ENCODE measurements at places on chromosomes 12 and 14.

GRCh38 chr12:62414180-62414579 lies 52.4 kb upstream of the MON2 start:
- DNase-seq, result no peak

GRCh38 chr12:79765157-79765556 lies 74.4 kb upstream of the PAWR start:
- no peak for DNase-seq

DNA sequence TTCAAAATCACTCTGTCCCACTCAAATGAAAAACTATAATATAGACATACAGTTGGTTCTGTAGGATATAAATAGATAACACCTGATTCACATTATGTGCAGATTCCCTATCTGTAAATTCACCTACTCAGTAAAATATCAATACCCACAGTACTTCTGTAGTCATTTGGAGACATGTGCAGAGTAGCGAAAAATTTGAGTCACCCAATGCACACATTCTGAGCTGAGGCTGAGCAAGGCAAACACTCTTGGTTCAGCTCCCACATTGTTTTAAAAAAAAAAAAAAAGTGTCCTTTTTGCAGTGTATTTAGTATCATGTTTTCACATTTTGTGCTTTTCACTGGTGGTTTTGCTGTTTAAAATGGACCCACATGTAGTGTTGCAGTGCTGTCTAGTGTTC lies 27.3 kb upstream of the BBS10 start:
- DNase-seq, result no peak

DNA sequence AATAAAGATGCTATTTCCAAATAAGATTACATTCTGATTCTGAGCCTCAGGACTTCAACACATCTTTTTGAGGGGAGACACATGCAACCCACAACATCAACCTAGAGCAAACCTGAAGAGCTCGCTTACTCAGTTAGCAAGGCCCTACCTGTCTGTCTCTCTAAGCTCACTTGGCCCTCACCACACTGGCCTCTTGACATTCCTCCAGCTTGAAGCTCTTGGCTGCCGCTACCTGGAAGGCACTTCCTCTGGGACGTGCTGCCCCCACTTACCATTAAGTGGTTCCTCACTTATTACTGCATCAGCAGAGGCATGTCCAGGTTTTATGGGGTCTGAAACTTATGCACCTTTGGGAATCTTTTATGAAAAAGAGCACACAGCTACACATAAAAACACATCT lies 354.8 kb downstream of the GALC start:
- DNase-seq, result no peak

GRCh38 chr12:26523708-26524150 lies 309.3 kb downstream of the ITPR2 start:
- no peak for DNase-seq

DNA sequence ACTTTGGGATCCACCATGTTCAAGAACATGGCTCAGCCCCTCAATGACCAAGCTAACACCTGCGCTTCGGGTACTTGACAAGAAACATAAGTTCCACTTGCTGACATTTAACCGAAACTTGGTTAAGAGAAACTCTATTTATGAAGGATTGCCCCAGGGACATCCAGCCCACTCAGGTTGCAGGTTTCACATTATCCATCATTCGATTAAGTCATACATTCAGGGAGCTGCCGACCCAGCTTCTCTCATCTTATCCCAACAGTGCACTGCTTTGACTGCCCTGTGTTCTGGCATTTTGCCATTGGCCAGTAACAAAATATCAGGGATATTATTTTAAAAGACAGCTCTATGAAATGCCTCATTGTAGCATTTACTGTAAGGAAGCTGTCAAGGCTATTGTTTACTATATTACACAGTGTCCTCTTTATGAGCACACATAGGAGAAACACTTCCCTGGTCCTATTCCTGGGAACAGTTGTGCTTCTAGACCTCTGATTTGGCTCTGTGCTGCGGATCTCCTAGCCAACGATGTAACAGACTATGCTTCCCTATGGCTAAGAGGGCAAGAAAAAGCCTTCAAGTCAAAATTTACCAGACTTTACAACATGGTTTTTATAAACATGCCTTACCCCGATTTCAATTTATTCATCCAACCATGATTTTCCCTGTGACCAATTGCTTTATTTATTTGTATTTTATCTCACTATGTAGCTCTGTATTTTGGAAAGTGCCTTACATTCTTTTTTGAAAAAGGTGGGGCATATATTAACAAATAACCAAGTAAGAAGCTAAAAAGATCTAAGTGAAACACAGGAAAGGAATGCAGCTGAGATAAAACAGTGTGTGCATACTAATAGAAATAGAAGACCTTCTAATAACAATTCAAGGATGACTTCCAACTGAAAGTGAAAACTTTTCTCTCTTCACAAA lies 109.3 kb downstream of the ITPR2 start:
- DNase-seq, result no peak

DNA sequence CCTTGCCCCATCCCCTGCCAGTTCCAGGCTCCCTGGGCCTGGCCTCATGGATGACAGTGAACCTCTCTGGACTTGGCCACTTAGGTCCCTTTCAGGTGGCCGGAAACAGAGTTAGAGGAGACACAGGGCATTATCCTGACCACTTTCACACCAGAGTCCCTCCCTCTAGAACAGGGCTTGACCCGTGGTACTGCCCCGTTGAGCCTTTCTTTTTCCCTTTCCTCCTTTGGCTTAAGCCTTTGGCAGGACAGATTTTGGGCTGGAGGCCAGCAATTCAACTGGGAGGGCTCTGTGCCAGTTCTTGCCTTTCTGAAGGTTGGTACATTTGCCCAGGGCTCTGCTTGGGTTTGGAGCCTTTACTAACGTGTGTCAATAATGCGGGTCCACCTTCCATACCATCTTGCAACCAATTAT lies 22.8 kb downstream of the TPCN1 start:
- DNase-seq, result no peak

- DNase-seq, result peak; percentile 93
Measured at GRCh38 chr14:103078420-103078749, 5.6 kb upstream of the LBHD2 start.

DNA sequence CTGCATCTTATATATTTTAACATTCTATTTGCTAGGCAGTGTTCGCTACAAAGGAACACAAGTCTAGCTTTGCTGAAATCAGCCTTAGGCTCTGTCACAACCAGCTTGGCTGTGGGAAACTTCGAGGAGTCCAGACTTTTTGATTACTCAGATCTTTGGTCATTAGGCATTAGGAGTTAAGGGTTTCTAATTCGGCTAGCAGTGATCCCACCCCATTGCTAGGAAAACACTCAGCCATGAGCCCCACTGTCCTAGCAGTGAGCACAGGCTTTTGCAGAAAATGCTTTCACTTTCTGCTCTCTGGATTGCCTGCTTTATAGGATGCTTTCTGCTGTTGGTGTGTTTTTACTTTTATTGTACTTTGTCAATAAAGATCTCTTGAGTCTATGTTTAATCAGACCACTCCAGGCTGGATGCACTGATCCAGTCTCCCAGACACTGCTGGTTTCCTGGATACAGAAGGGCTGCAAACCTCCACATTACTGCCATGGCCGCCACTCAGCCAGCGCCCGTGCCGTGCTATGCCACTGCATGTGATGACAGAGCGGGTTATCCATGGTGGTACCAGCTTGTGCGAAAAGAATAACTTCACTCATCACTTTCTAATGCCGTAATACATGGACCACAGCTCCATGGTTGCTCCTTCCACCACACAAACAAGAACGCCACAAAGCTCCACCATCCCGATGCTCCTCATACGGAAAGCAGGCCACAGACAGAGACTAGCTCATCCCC lies 41.0 kb upstream of the PYGL start:
- DNase-seq, result no peak

DNA sequence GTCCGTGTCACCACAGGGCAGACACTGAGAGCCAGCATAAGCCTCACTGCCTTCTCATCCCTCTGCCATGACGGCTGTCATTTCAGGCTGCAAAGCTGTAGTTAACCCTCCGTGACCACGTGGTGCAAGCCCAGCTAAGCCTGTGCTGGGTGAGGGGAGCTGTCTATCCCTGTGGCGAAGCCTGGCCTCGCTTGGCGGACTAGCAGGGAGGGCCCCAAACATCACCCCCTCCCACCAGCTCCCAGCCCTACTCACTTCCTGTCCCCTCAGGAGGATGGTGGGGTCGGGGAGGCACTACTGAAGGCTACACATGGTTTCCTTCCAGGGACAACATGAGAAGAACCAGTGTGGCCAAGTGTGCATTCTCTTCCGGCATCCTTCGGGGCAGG lies 88.2 kb downstream of the CHGA start:
- DNase-seq, result no peak

DNA sequence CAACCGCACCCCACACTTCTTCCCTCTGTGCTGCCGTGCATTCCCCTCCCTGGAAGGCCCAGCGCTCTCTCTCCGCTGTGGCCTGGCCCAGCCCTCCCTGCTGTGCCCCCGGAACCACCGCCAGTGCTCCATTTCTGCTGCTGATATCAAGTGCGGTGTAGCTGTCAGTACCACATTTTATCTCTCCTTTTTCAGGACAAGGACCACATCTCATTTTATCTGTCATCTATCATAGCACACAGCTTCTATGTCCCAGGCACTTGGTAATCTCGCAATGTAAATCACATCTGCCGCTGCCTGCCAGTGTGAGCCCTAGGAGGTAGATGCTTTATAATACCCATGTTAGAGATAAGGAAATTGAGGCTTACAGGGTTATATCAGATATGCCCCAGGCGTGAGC lies 18.3 kb downstream of the IL31 start:
- no peak for DNase-seq

DNA sequence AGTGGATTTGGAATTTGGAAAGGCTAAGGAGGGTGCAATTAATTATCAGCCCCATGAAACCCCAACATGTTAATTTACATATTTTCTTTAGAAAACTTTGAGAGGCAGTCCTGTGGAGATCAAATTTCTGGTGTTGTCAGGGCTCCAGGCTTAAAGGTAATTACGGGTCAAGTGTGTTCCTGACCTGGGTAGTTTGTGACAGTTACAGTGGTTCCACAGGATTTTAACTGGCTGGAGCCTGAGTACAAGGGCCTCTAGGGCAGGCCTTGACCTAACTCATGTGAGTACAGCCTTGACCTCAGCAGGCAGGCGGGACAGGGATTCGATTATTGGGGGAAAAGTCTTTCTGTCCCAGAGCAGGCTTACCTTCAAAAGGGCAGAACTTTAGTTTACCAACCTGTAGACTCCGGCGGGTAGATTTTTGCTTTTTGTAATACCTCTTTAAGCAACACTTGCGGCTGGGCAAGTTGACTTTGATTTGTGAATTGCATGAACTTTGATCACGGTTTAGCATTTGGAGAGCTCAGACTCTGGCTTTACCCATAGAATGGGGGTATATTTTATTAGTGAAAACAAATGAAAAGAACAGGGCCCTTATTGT lies 8.4 kb upstream of the PPTC7 start:
- DNase-seq, result no peak

- no peak for DNase-seq
Measured at GRCh38 chr12:112964915-112965314, 13.4 kb upstream of the OAS2 start.

- DNase-seq, result no peak
Measured at GRCh38 chr14:66152302-66152701, 333.9 kb upstream of the CCDC196 start.
